Erythroblast (primary cell): ENCODE measurements at places on chromosomes 7 and 10.

DNA sequence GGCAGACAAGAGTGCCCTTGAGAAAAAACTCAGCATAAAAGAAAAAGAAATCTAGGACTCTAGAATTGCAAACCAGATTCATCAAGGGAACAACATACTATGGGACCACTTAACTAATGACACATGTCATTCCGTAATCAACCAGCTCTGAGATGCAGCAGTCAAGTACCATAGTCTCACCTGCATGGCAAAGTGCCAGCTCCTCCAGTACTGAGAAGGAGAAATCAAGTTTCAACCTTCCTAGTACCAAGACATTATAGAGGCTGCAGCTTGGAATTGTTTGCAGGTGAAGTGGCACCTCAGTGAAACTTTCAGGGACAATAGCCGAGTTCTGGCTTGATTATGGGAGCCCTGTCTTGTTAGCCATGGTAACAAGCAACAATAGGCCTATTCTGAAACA is 11.5 kb downstream of the STEAP1 start:
- DNase-seq = no peak

GRCh38 chr7:35286422-35286821 is 32.5 kb upstream of the TBX20 start:
- no peak for DNase-seq

DNA sequence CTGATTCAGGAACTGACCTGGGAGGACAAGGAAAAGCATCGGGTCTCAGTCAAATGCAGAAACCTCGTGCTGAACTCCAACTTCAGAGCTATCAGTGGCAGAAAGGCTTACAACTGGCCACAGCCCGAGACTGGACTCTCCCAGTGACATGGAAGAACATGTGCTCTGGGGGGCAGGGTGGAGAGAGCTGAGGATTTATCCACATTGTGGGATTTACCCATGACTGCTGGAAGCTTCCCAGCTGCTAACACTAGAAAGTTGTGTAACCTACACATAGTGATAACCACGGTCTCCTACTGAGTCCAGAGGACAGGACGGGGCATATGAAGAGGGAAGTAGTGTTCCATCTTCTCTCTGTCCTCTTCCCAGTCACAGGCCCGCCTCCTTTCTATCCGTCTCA is 103.4 kb downstream of the ITIH5 start:
- no peak for DNase-seq

DNA sequence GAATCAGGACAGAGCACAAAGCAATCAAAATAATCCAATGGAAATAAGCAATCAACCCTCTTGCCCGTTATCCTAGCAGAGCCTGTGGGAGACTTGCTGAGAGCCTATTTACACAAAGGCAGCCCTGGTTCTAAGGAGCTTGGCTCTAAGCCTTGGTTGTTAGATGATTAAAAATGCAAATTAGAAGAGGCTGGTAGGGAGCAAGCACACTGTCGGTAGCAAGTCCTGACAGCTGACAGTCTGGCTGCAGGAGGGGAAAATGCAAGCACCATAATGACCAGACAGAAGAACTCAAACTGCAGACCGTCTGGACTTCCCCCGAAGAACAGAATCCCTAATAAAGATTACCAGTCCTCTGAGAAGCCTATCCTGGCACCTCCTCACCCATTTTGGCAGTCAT is 131.8 kb upstream of the CTTNBP2 start:
- DNase-seq = no peak

DNA sequence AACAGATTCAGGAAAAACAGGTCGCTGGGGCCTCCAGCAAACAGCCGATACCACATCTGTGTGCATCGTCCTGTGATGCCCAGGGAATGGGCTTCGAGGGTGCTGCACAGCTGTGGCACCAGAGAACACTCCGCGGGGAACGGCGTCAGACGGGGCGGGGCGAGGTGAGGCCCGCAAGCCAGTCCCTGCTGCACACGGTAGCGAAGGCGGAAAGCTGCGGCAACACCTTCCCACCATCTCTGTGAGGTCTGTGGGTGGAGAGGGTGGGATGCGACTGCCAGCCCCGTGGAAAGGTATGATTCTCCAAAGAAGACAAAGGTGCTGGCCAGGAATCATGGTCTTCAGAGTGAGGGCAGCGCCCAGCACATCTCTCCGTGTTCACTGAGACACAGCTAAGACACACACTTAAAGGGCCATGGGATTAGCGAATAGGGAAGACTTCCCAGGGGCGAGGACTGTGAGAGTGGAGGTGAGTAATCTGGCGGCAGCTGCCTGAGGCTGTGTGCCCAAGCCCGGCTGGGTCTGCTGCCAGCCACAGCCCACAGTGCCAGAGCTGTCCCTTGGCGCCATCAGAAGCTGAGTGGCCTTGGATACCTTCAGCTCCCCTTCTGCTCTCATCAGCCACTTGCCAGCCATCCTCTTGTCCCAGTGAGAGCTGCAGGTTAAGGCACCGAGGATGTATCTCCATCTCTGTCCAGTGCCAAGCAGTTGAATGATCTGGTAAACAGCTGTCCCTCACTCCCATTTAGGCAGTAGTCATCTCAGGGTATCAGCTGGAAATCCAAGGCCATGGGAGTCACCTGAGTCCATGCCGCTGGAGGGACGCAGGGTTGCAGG is 17.6 kb downstream of the PRKAG2 start:
- no peak for DNase-seq

GRCh38 chr7:47352394-47352968 is 229.4 kb downstream of the TNS3 start:
- no peak for DNase-seq

GRCh38 chr7:79877874-79878465 is 256.7 kb upstream of the GNAI1 start:
- no peak for DNase-seq

- DNase-seq = no peak
Observed at GRCh38 chr7:106393564-106394251, 108.9 kb upstream of the NAMPT start.

DNA sequence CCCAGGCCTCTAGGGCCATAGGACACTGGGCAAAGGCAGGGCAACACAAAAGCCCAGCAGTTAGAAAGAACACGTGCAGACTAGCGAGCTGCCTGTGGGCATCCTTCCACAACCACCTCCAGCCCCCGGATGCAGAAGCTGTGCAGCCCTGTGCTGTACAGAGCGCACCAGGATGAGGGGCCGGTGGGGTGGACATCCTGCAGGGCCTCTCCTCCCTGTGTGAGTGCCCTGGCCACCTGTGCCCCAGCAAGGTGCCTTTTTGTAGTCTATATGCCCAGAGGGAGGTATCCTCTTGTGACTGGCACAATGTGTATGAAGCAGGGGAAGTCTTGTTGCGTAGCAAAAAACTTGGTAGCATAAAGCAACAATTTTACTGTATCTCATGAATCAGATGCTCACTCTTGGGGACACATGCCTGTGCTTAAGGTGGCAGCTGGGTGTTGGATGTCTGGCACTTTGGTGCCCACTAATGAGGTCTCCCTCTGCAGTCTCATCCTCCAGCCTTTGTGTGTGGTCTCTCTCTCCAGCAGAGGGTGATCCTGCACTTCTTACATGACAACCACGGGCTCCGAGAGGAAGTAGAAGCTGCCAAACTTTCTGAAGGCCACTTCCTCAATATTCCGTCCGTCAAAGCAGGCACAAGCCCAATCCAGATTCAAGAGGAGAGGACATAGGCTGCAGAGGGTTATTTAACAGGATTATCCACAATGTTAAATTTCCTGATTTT is 8.7 kb downstream of the NCAPG2 start:
- DNase-seq = peak; percentile 34

DNA sequence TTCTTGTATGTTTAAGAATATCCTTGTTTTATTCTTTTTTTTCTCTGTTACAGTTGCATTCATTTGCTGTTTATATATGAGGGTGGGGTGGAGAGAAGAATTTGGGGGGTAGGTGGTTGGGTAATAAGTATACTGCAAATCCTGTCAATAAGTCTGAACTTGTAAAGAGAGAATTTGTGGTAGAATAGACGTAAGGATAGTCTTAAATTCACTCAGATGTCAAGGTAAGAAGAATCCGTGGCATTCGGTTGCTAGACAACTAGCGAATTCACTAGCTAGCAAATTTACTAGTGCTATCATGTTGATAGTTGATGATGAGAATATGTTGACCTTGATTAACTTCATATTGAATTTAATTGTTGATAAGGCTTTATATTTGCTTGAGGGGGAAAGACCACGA is 40.7 kb downstream of the RSBN1L start:
- no peak for DNase-seq

DNA sequence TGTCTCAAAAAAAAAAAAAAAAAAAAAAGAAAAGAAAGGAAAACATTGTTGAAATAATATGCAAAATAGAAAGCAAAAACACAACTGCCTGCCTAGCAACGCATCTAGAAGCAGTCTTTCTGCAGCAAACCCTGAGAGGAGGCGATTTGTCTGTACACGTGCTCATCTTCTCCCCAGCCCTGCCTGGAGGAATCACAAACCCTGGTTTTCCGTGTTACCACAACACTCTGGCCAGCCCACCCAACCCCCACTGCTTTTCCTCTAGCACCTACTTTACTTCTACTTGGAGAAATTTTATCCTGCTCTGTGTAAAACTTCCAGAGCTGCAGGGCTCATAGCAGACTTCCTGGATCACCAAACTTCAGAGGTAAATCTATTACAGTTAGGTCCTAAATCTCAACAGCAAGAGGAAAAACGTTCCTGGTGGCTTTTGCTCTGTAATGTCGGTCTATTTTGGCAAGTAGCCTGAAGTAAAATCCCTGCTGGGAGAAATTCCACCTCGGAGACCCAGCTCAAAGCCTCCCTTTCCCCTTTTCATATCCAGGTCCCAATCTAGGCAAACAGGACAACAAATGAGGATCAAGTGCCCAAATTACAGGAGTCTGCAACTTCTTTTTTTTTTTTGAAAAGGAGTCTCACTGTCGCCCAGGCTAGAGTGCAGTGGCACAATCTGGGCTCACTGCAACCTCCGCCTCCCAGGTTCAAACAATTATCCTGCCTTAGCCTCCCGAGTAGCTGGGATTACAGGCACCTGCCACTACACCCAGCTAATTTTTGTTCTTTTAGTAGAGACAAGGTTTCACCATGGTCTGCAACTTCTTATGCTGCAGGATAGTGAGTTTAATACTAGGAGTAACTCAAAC is 91.6 kb downstream of the DNMBP start:
- no peak for DNase-seq
